ENCODE measurements at places on chromosomes 11 and 22. TPM values are rescaled to one million over a fixed set of nuclear protein-coding genes. Genes with fewer than 3 reads are reported as not detected.

The TSPAN18 gene
- total RNA-seq, result 18.3 TPM

The IL10RA gene
- total RNA-seq, result 1.7 TPM

The SEPTIN3 gene
- 9.3 TPM for total RNA-seq

DNA sequence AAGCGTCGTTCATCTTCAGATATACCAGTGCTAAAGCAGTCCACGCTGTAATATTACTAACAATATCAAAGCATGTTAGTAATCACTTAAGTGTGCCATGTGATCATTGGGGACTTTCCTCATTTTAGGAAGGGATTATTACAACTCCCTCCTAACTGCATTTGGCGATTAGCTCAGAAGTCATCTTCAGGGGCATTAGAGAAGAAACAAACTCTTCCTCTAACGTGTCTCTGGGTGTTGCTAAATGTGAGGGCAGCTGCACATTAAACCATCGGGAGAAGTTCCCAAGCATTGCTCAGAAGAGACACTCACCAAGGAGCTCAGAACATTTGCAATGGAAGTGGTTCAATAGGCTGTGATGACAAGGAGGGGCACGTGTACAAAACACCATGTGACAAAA lies 17.2 kb downstream of the TESMIN start:
- no peak for DNase-seq
